GM12878 (cell line): ENCODE measurements at places on chromosomes 1 and 21. TPM values are rescaled to one million over a fixed set of nuclear protein-coding genes. Genes with fewer than 3 reads are reported as not detected.

Gene DMAP1
- polyA plus RNA-seq = 38.2 and 40.2 TPM in 2 replicates

Gene RHD
- polyA plus RNA-seq = 0.15 and 0.34 TPM in 2 replicates

Gene LORICRIN
- 0.10 TPM in 1 of 2 replicates, not detected in the other for polyA plus RNA-seq

Gene SLAMF8
- polyA plus RNA-seq = not detected in 2 replicates

Gene JMJD4
- 33.7 and 38.3 TPM in 2 replicates for polyA plus RNA-seq

Gene CLDN17
- not detected in 2 replicates for polyA plus RNA-seq

Gene ACKR1
- polyA plus RNA-seq = 1.8 and 1.9 TPM in 2 replicates

Gene BSND
- polyA plus RNA-seq = not detected in 2 replicates

Gene KCNN3
- 25.8 and 26.4 TPM in 2 replicates for polyA plus RNA-seq

Gene OR2AK2
- not detected in 2 replicates for polyA plus RNA-seq

Gene OR2L8
- not detected in 2 replicates for polyA plus RNA-seq

- DNase-seq = no peak
These were observed 17.9 kb downstream of the KRTAP10-1 start for GRCh38 chr21:44521928-44522752.

- no peak for DNase-seq
These were observed 89.8 kb downstream of the MAN1C1 start for GRCh38 chr1:25706146-25707089.

DNA sequence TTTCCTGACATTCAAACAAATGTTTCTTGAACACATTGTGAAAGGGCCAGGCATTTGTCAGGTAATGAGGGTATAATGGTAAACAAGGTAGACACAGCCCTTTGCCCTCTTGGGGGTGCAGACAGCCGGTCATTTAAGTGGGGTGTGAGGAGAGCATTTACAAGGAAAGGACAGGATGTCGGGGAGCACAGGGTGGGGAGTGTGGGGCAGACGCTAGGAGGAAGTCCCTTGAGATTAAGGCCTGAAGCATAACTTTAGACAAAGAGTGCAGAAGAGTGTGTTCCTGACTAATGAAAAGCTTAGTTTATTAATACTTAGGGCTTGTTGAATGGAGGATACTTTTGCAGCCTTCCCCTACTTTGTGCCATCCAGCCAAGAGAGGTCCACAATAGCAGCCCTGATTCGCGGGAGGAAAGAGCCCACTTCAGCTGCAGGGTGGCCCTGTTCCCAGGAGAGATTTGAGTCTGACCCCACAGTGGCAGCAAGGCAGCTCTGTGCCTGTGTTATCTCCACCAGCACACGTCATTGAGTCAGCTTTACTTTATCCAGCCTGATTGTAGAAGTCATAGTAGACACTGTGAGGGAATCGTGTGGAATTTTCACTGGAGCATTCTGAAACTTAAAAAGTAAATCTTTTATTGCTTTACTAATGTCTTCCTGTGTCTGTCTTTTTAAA is 35.1 kb downstream of the MPZL1 start:
- no peak for DNase-seq

DNA sequence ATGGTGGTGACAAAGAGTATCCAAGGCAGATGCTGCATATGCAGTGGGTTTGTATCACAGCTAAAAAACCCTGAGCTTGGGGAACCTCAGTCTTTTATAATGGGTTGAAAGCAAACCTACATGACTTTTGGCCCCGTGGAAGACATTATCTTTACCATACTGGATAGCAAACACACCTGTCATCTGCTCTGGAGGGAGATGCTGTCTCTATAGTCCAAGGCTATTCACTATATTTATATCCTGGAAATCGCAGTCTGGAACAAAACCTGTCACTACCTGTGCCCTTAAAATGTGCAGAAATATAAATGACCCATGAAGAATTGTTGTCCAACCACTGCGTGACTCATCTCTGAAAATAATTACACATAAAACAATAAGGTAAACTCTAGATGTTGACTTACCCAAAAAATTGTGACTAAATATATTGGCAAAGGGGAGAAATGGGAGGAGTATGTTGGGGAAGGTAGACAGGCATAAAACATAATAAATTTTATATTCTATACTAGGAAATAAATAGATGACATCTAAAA is 121.0 kb upstream of the CXADR start:
- DNase-seq = no peak

- DNase-seq = no peak
These were observed 443.2 kb downstream of the CAMTA1 start for GRCh38 chr1:7228252-7228961.

GRCh38 chr1:201214461-201214860 is 23.8 kb downstream of the IGFN1 start:
- DNase-seq = no peak

DNA sequence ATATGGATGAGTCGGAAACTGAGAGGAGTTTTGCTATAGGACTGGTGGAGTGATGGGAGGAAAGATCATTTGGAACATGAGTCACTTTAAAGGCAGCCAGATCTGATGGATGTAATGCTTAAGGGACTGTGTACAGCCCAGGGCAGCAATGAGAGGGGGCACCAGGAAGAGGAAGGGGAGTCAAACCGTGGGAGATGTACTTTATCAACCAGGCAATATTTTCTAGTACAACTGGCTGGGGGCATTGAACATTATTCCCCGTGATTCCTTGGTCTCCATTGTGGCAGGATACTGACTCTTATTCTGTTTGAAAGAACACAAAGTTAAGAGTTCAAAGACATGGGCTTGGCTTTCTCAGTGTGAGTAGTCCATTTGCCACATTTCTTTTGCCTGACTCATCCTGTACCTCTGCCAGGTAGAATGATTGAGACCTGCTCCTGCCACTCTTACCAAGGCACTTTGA is 268.2 kb upstream of the NR5A2 start:
- DNase-seq = no peak

- DNase-seq = no peak
These were observed 12.4 kb downstream of the LYST start for GRCh38 chr1:235854347-235854746.

GRCh38 chr1:229871078-229871676 is 195.9 kb upstream of the GALNT2 start:
- DNase-seq = no peak

DNA sequence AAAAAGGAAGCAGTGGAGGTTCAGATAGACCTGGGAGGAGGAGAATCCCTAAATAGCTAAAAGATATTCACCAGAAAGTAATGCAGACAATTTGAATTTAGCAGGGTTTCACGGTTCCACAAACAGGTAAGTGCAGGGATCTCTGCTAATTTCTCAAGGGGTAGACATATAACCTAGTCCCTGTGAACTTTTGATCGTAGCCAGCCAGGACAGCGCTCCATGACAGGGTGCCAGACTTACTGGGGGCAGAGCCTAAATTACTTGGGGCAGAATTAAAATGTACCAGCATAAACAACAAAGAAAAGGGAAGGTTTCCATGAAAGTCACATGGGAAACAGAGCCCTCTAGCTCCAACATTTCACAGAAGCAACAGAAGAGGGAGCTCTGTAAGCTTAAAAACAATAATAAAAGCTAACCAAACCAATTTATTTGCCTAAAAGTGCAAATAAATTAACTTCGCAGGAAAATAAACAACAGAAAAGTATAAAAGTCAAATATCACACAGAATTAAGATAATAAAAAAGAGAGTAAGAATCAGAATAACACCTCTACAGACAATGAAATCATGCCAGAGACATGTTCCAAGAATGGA is 198.3 kb downstream of the DUSP10 start:
- no peak for DNase-seq

- no peak for DNase-seq
These were observed 18.8 kb downstream of the ENTREP3 start for GRCh38 chr1:155236451-155236850.

DNA sequence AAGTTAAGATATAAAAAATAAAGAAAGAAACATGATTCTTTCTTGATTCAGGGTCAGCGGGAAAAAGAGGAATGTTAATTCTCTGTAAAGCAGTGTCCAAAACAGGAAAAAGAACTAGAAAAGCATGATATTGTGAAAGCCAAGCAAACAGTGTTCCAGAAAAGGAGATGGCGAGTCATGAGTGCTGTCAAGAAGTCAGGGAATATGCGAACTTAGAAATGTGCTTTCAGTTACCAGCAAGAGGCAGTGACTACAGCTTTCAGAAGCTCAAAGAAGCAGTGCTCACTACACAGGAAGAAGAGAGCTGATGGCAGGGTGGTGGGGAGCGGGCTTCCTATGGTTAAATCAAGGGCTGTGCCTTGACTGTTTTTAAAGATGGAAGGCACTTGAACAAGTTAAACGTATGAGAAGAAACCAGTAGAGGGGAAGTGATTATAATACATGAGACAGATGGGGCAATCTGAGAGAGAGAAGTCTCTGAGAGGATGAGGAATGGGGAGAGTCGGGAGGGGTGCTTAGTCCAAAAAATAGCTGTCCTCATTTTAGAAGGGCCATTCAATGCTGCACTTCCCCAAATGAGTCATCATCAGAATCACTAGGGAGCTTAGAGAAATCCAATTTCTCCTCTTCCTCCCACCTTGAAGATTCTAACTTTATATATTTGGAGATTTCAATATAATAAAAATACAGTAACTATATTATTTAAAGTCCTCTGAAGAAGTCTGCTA is 90.4 kb downstream of the KCNK1 start:
- DNase-seq = no peak

GRCh38 chr1:33272930-33273329 is 16.6 kb downstream of the ZNF362 start:
- no peak for DNase-seq

GRCh38 chr1:87122243-87122642 is 206.4 kb upstream of the LMO4 start:
- DNase-seq = no peak

- DNase-seq = no peak
These were observed at the start of gene CCDC24 for GRCh38 chr1:43991476-43992231. TSS of gene CCDC24 (plus strand) at chr1:43991599. CDS start at chr1:43991879, 280 bp downstream.

GRCh38 chr1:78005755-78006154 is 1.0 kb downstream of the DNAJB4 start:
- DNase-seq = no peak

- DNase-seq = no peak
These were observed 65.6 kb upstream of the ETS2 start for GRCh38 chr21:38740090-38740489.
